ENCODE measurements at places on chromosomes 4 and X. TPM values are rescaled to one million over a fixed set of nuclear protein-coding genes. Genes with fewer than 3 reads are reported as not detected.

The HMGN5 gene
- total RNA-seq, result 2.2 TPM

The JAKMIP1 gene
- not detected for total RNA-seq

The TMSB15B gene
- 6.1 TPM for total RNA-seq

The CYTL1 gene
- total RNA-seq, result not detected

The KCNE5 gene
- total RNA-seq, result 0.09 TPM

The NPNT gene
- 0.22 TPM for total RNA-seq

The DGKK gene
- total RNA-seq, result not detected

The FANCB gene
- 1.2 TPM for total RNA-seq

The SH3TC1 gene
- 14.0 TPM for total RNA-seq

The PSAPL1 gene
- 0.14 TPM for total RNA-seq

The EMCN gene
- not detected for total RNA-seq

The DKK2 gene
- not detected for total RNA-seq

The PIR gene
- total RNA-seq, result 62.0 TPM

The GPRIN3 gene
- 3.4 TPM for total RNA-seq

The TENT5D gene
- total RNA-seq, result not detected

The TMPRSS11D gene
- total RNA-seq, result not detected

The ZNF711 gene
- total RNA-seq, result 1.1 TPM

The ENPEP gene
- total RNA-seq, result 0.14 TPM

The STIM2 gene
- 13.3 TPM for total RNA-seq

The GAGE12F gene
- total RNA-seq, result not detected

The MAOB gene
- total RNA-seq, result not detected

The GAGE12E gene
- total RNA-seq, result not detected

The RBMXL3 gene
- not detected for total RNA-seq

The GPR34 gene
- not detected for total RNA-seq

The NUDT10 gene
- 0.51 TPM for total RNA-seq

The ALB gene
- not detected for total RNA-seq

The STPG2 gene
- total RNA-seq, result not detected

The CCDC120 gene
- total RNA-seq, result 3.1 TPM

The VEGFD gene
- total RNA-seq, result 0.31 TPM

The MAGEA10 gene
- not detected for total RNA-seq

The BST1 gene
- total RNA-seq, result 17.0 TPM

The ASMT gene
- total RNA-seq, result 0.28 TPM

The UBQLN2 gene
- 25.0 TPM for total RNA-seq

The NEK1 gene
- 2.5 TPM for total RNA-seq

The PALLD gene
- 60.7 TPM for total RNA-seq

The PARM1 gene
- 0.48 TPM for total RNA-seq

The MAGEC1 gene
- total RNA-seq, result 0.15 TPM

The ZNF630 gene
- total RNA-seq, result 0.49 TPM

The SRPK3 gene
- total RNA-seq, result not detected

The TRPC3 gene
- 0.08 TPM for total RNA-seq

The PCDH19 gene
- 0.04 TPM for total RNA-seq

The SH3BP2 gene
- total RNA-seq, result 4.9 TPM

The GAB1 gene
- 2.2 TPM for total RNA-seq

The GYG2 gene
- 4.8 TPM for total RNA-seq

The CT45A9 gene
- total RNA-seq, result not detected

The DUSP21 gene
- not detected for total RNA-seq

The PLXNB3 gene
- 7.0 TPM for total RNA-seq

The AMOT gene
- total RNA-seq, result not detected

The MMRN1 gene
- total RNA-seq, result not detected

The MAGEB1 gene
- not detected for total RNA-seq

The ZNF827 gene
- total RNA-seq, result 3.4 TPM

The NMU gene
- 0.56 TPM for total RNA-seq
